ENCODE measurements at places on chromosomes 3 and 15. TPM values are rescaled to one million over a fixed set of nuclear protein-coding genes. Genes with fewer than 3 reads are reported as not detected.

GRCh38 chr15:44790215-44790614 lies 53.9 kb downstream of the TRIM69 start:
- H3K27ac ChIP-seq = no peak overlapping the region
- peaks cover 2% of the 10 kb centered on the region for H3K4me1 ChIP-seq
- no peaks in the 10 kb centered on the region for H3K36me3 ChIP-seq
- H3K4me3 ChIP-seq = no peak overlapping the region
- no peaks in the 10 kb centered on the region for H3K27me3 ChIP-seq

- H3K4me3 ChIP-seq = no peak overlapping the region
- H3K36me3 ChIP-seq = no peaks in the 10 kb centered on the region
- no peak for DNase-seq
- H3K27me3 ChIP-seq = no peaks in the 10 kb centered on the region
Observed at GRCh38 chr3:120113128-120114116, 19.2 kb upstream of the GSK3B start.

DNA sequence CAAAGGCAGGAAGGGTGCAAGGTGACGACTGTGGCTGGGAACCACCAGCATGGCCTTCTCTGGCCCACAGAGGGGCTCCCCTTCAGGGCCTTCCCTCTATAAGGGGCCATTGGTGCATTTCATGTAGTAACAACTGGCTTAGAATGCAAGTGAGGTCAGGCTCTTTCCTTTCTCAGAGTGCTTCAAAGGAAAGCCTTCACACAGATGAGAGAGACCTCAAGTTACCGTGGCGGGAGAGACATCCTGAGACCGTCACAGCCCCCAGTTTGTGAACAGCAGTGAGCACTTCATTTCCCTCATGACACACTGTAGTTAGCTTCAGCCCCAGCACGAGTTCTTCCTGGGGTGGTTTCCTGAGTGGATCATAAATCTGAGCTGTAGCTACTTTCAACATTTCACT lies 96.6 kb upstream of the LIMD1 start:
- H3K27ac ChIP-seq = no peak overlapping the region
- H3K4me1 ChIP-seq = peaks cover 17% of the 10 kb centered on the region
- H3K4me3 ChIP-seq = no peak overlapping the region
- H3K27me3 ChIP-seq = no peaks in the 10 kb centered on the region

- peaks cover 44% of the 10 kb centered on the region for H3K27me3 ChIP-seq
- no peak overlapping the region for H3K27ac ChIP-seq
- DNase-seq = no peak
- H3K36me3 ChIP-seq = no peaks in the 10 kb centered on the region
Observed at GRCh38 chr3:50201573-50202315, 3.3 kb upstream of the SLC38A3 start.

DNA sequence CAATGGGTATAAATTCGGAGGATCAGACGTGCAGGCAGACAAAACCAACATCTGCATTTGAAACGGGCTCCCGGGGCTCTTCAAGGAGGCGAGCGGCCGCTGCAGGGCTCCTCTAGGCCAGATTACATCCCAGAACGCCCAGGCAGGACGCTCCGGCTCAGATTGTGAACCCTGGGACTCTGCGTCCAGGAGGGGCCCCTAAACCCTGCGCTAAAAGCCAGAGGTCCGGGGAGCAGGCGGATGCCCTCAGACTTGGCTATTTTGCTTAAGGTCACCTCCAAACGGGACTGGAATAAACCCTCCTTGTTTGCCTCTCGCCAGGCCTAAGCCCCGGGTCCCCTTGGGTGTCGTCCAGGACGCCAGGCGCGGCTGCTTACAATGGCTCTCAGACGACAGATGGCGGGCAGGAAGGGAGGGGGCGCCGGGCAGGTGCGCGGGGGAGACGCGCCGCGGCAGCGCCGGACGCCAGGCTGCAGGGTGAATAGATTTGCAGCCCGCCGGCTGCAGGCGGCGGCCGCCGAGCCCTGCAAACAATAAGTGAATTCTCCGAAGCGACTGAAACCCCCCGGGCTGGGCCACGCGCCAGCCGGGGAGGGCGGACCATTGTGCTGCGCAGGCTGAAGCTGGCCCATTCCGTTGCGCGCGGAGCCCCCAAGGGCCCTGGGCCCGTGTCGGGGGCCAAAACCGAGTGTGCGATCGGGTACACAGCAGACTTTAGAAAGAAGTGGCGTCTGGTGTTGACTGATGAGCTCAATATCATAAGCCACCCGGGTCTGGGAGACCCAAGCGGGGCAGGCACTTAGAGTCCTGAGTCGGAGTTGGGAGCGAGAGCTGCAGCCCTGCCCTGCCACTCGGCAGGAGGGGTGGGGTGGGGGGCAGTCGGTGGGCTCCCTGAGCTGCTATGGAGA lies 32.3 kb upstream of the AMOTL2 start:
- no peak for DNase-seq
- no peak overlapping the region for H3K27ac ChIP-seq
- H3K27me3 ChIP-seq = peaks cover 58% of the 10 kb centered on the region
- no peaks in the 10 kb centered on the region for H3K36me3 ChIP-seq

- H3K4me3 ChIP-seq = no peak overlapping the region
- no peaks in the 10 kb centered on the region for H3K4me1 ChIP-seq
- no peaks in the 10 kb centered on the region for H3K36me3 ChIP-seq
- no peak overlapping the region for H3K27ac ChIP-seq
- DNase-seq = no peak
- peaks cover 16% of the 10 kb centered on the region for H3K27me3 ChIP-seq
Observed at GRCh38 chr3:124044956-124045355, 53.0 kb upstream of the ROPN1 start.

DNA sequence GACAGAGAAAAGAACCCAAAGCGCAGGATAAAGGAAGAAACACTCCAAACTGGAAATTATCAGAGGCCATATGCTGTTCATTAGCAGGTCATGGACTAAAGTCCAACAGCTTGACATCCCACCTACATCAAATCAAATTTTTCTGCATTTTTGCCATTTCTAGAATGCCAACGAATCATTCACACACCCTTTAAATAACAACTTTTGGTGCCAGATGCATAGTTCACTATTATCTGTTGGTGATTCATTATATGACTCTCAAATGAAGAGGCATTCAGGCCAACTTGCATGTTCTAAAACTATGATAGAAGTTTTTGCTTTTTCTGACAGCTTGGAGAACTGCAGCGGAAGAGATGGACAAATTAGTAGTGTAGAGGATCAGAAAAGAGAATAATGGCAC lies 529.8 kb upstream of the NAALADL2 start:
- H3K27ac ChIP-seq = no peak overlapping the region
- no peak for DNase-seq
- no peaks in the 10 kb centered on the region for H3K27me3 ChIP-seq

DNA sequence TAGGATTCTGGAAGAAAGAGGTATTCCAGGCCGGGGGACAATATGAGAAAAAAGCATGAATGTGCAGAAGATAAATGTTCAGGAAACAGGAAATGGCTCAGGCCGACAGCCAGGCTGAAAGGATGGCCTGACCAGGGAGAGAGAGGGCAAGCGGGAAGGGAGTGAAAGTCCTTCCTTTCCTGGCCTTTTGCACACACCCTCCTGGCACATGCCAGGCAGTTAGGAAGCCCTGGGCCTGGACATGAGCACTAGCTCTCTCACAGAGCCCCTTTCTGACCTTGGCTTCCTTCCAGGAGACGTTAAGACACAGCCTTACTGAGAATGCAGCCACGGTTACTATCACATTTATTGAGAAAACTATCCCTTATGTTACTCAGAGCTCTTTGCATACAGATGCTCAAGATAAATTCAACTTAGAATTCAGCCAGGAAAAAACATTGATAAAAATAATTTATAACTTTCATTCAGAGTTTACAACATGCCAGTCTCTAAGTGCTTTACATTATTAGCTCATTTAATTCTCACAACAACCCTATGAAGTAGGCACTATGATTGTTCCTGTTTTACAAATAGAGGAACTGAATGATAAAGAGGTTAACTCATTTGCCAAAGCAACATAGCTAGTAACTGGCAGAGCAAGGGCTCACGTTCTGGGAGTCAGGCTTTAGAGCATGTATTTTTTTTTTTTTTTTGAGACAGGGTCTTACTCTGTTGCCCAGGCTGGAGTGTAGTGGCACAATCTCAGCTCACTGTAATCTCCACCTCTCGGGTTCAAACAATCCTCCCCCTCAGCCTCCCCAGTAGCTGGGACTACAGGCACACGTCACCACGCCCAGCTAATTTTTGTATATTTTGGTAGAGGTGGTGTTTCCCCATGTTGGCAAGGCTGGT lies 39.4 kb upstream of the SMAD3 start:
- H3K36me3 ChIP-seq = no peaks in the 10 kb centered on the region
- no peak for DNase-seq
- no peaks in the 10 kb centered on the region for H3K4me1 ChIP-seq
- H3K27ac ChIP-seq = no peak overlapping the region

DNA sequence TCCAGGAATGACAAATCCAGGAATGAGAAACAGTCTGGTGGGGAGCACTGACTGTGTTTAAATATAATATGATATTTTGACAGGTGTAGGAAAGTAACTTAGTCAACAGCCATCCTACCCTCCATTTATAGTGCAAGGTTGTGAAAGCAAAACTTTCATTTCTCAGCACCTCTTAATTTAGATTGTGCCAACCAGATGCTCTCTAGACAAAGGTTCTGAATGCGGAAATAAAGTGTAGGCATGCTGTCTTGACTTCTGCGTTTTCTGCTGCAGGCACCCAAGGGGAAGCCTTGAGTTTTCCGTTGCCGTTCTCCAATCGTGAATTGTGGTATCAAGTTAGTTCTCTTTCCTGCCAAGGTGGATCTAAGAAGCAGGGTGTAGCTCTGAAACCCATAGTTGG lies 261.9 kb upstream of the SUCLG2 start:
- no peaks in the 10 kb centered on the region for H3K4me1 ChIP-seq
- no peaks in the 10 kb centered on the region for H3K36me3 ChIP-seq
- no peaks in the 10 kb centered on the region for H3K27me3 ChIP-seq
- no peak overlapping the region for H3K4me3 ChIP-seq
- H3K27ac ChIP-seq = no peak overlapping the region

DNA sequence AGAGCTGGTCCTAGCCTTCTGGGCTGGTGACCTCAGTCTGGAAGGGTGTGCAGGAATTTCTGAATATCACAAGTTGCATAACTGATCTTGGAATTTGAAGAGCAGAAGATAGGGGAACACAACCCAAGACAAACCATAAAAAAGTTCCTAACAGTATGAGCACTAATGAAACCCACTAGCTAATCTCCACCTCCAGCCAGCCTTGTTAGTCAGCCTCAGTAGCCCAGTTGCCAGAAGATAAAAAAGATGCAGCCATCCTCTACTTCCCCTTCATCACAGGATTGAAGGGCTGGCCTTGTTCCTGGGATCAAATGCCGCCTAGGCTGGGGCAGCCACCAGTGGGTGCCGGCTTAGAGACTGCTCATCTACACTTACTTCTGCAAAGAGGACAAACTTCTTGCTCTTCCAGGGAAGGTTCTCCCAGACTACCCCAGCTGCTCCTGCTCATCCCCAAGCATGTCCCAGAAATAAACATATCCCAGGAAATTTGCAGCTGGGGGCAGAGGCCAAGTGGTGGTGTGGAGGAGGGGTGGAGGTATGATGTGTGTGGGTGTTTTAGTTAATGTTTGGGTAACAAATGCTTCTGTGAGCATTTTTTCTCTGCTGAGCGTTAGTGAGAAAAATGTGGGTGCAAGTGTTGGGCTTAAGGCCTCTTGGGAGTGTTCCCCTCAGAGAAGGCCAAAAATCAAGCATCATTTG lies 9.2 kb upstream of the ITGA11 start:
- no peaks in the 10 kb centered on the region for H3K4me1 ChIP-seq
- no peak overlapping the region for H3K27ac ChIP-seq
- DNase-seq = no peak
- no peak overlapping the region for H3K4me3 ChIP-seq

GRCh38 chr3:108241146-108241545 lies 18.9 kb upstream of the IFT57 start:
- no peaks in the 10 kb centered on the region for H3K4me1 ChIP-seq
- H3K27me3 ChIP-seq = no peaks in the 10 kb centered on the region
- H3K4me3 ChIP-seq = no peak overlapping the region
- H3K27ac ChIP-seq = no peak overlapping the region
- no peaks in the 10 kb centered on the region for H3K36me3 ChIP-seq

DNA sequence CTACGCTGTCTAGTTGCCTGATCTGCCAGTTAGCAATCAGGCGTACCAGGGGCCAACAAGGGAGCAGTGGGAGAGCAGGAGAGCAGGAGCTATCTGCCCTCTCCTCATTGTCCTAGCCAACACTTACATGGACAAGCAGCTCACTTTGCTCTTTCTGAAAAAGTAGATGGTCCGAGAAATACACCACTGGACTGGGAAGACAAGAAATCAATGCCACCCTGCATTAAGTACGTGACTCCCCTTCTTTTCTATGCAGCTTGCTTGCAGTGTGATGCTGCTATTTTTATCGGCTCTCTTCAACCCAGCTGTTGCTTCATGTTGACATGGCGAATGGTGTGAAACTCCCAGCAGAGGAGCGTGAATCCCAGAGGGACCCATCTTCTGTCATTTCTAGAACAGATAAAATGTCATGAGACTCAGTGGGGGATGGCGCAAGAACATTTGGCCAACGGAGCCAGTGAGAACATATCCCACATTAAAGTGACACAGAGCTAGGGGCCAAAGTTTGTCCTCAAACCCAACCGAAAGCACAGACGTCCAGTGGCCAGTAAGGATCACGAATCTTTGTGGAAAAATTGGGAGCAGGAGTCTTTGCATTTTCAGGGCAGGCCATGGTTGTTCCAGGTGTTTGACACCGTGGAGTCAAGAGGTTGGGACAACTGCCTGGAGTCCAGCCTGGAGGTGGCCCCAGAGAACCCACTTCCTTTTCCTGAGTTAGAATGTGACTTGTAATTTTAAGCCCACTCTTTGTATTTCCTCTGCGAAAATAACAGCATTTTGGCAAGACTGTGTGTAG lies 53.7 kb upstream of the MEF2A start:
- peaks cover 4% of the 10 kb centered on the region for H3K4me1 ChIP-seq
- no peaks in the 10 kb centered on the region for H3K36me3 ChIP-seq
- H3K27me3 ChIP-seq = no peaks in the 10 kb centered on the region
- DNase-seq = no peak
- H3K4me3 ChIP-seq = no peak overlapping the region

GRCh38 chr15:82139823-82140268 lies 94.0 kb upstream of the MEX3B start:
- H3K4me1 ChIP-seq = no peaks in the 10 kb centered on the region
- H3K27ac ChIP-seq = no peak overlapping the region
- H3K36me3 ChIP-seq = peaks cover 32% of the 10 kb centered on the region
- DNase-seq = no peak
- H3K27me3 ChIP-seq = no peaks in the 10 kb centered on the region

GRCh38 chr3:119891944-119892721 lies 110.2 kb downstream of the NR1I2 start:
- no peaks in the 10 kb centered on the region for H3K4me1 ChIP-seq
- H3K27me3 ChIP-seq = no peaks in the 10 kb centered on the region
- no peak overlapping the region for H3K27ac ChIP-seq
- no peak overlapping the region for H3K4me3 ChIP-seq
- peaks cover 3% of the 10 kb centered on the region for H3K36me3 ChIP-seq

- no peak for DNase-seq
- no peaks in the 10 kb centered on the region for H3K36me3 ChIP-seq
- H3K4me3 ChIP-seq = no peak overlapping the region
- H3K4me1 ChIP-seq = no peaks in the 10 kb centered on the region
Observed at GRCh38 chr3:189947068-189947467, 173.6 kb downstream of the P3H2 start.

GRCh38 chr15:65208647-65209046 lies 2.6 kb downstream of the CILP start:
- H3K27ac ChIP-seq = no peak overlapping the region
- H3K4me3 ChIP-seq = no peak overlapping the region

CLDN16 gene
- not detected for total RNA-seq

ATR gene
- 29.5 TPM for total RNA-seq

PIGBOS1 gene
- total RNA-seq = 10.1 TPM

SMCO1 gene
- not detected for total RNA-seq

B3GALNT1 gene
- total RNA-seq = 0.33 TPM

DNAJA4 gene
- total RNA-seq = 48.5 TPM

MAGI1 gene
- not detected for total RNA-seq

ATP2B2 gene
- total RNA-seq = not detected
